GM12864 (cell line): ENCODE measurements at places on chromosomes 4 and X.

DNA sequence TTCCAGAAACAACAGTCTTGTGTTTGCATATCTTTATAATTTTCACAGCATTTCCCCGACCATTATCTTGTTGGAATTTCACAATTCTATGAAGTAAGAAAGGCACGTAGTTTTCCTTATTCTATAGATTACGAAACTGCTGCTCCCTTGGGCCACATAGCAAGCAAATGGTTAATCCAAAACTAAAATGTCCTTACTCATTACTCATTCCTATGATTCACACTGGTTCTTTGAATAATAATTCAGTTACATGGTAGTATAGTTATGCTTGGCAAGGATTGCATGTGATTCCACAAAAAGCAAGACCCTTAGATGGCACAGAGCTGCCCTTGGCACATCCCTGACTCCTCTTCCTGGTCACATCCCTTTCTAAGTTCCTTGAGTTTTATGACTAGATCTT, 51.2 kb downstream of the OR13H1 start:
- no peak for DNase-seq

DNA sequence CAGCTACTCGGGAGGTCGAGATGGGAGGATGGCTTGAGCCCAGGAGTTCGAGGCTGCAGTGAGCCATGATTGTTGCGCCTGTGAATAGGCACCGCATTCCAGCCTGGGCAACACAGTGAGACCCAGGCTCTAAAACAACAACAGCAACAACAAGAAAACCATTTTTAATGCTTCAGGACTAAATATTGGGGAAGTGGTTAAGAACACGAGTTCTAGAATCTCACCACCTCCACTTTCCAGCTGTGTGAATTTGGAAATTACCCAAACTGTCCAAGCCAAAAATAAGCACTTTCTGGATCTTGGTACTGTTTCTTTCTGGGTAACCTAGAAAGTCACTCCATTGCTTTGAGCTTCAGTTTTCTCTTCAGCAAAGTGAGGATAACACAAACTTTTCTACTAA, 63.2 kb downstream of the ADGRG2 start:
- DNase-seq, result no peak

GRCh38 chr4:185803022-185803421, 9.0 kb downstream of the SORBS2 start:
- no peak for DNase-seq

GRCh38 chr4:183443655-183444213, 702 bp upstream of the CDKN2AIP start:
- no peak for DNase-seq

GRCh38 chr4:177484613-177485021, 42.4 kb upstream of the AGA start:
- no peak for DNase-seq

- no peak for DNase-seq
Measured at GRCh38 chr4:131450572-131451209, 1698.4 kb upstream of the PCDH10 start.

DNA sequence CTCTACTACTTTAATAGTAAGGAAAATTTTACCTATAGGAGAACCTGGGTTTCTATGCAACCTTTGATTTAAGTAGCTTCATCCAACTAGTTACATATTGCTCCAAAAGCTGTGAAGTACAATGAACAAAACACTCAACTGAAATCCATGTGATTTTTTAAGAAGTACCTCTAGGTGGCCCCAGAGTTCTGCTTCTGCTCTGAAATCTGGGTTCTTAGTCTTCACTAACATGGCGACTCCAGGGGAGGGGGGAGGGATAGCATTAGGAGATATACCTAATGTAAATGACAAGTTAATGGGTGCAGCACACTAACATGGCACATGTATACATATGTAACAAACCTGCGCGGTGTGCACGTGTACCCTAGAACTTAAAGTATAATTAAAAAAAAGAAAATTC, 73.4 kb upstream of the MAGEB2 start:
- peak; percentile 0 for DNase-seq

DNA sequence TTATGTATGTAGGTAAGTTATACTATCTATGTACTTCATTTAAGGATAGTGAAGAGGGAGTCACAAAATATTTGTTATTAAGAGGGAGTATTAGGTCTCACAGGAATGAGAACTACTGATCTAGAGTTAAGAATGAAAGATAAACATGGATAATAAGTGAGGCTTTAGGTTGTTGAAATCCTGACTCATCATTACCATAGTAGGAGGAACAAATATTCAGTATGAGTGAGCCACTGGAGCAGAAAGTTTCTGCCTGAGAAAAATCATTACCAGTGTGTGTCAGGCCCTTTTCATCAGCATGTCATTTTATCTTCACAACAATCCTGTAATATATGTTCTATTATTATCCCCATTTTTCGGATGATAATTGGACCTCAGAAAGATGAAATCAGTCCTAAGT, 27.2 kb upstream of the IGSF1 start:
- no peak for DNase-seq

DNA sequence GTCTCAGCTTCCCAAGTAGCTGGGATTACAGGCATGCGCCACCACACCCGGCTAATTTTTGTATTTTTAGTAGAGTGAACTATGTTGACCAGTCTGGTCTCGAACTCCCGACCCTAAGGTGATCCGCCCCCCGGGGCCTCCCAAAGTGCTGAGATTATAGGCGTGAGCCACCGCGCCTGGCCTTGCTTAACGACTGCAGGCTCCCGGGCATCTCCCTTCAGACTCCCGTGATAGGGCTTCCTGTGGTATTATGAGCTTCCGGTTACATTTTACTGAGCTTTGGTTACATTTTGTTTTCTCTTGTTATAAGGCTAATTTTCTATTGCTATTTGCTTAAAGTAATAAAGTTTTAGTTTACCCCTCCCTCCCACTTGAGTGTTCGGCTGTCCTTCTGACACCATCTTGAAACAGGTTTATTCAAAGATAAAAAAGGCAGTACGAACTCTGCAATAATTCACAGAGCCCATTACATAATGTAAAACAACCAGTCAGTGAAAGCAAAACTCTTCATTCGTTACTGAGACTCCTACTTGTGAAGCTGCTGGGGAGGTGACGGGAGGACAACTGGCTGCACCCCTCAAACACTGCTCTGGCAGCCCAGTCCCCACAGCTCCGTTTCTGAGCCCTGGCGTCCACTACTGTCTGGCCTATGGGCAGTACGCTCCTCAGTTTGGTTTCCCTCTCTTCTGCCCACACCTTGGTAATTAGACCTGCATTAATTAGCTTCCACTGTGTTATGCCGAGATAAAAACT, 795.7 kb upstream of the SLIT2 start:
- no peak for DNase-seq

DNA sequence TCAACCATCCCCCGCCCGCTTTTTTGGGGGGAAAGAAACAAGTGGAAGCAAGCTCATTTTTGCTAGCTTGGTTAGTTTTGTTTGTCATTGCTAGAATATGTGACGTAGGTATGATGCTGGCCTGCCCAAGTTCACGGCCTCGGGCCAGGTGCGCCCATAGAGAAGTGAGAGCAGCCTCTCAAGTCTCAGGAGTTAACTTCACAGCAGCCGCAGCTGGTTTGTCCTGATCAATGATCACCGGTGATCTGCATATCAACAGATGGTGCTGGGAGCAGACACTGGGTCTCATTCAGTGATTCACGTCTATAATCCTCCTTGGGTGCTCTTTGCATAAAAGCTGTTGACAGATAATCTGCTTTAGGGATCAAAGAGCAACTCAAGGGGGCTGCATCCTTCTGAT, 50.1 kb downstream of the ENPP6 start:
- DNase-seq, result no peak

GRCh38 chr4:184344899-184345572, 127.4 kb upstream of the ENPP6 start:
- DNase-seq, result no peak

GRCh38 chrX:40938423-40938822, 146.8 kb upstream of the USP9X start:
- no peak for DNase-seq

DNA sequence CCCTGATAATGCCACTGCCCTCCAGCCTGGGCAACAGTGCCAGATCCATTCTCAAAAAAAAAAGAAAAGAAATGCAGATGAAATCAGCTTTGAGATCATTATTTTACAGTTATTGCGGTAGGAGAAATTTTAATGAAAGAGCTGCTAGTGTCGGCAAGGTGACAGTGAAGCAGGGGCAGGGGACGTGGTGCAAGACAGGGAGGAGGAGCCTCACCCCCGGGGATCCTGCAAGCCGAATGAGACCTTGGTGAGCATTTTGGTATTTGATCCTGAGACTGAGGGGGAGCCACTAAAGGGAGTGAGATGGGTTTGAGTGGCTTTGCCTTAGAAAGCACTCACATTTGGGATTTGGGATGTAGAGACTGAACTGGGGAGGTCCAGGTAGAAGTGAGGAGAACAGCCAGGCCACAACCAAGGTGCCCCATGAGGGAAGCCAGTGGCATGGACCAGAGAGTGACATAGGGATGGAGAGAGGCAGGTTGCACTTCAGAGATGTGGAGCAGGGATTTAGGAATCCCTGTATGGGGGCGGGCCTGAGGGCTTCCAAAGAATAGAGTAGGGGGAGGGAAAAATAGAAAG, 23.6 kb downstream of the RBM10 start:
- DNase-seq, result no peak

DNA sequence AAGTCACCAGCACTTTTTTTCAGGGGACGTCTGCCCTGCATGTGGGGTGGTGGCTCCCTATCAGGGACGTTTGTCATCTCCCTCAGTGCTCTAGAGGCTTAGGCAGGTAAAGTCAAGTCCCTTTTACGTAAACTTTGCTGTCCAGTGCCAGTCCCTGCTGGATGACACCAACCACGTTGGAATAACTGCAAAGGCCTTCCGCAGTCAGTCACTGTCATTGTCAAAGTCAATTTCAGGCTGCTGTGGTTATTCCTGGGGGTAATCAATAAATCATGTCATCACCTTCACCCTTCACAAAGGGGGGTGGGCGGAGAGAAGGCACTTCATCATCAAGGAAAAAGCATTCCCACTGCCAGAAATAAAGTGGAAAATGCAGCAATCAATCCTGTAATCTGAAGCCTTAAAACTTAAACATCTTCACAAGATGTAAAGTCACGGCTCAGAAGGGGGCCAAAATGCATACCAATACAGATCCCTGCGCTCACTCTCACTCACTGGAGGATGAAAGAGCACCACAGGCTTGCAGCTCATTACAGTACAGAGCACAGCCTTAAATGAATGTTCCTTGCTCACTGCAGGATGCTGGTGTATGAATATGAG, 56.2 kb downstream of the CLDN22 start:
- no peak for DNase-seq

GRCh38 chr4:67765928-67766327, 11.7 kb upstream of the GNRHR start:
- DNase-seq, result no peak

DNA sequence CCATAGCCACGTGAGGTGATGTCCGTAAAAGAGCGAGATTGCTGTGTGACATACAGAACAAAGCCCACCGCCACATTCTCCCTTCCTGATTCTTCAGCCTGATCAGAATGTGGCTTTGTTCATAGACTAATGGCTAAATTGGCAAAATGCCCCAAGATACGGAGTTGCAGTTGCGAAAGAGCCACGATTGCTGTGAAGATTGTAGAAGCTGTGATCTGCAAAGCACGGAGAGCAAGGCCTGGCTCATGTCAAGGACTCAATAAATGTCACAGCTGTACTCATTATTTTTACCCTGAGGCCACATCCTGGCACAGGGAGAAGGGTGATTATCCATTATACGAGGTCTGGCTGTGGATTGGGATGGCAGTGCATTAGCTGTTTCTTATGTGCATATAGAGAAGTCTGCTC, 34.2 kb downstream of the ARSD start:
- DNase-seq, result no peak

GRCh38 chrX:9132036-9132638, 98.2 kb upstream of the FAM9B start:
- DNase-seq, result no peak

GRCh38 chr4:153116801-153117200, 87.4 kb upstream of the TRIM2 start:
- DNase-seq, result no peak

DNA sequence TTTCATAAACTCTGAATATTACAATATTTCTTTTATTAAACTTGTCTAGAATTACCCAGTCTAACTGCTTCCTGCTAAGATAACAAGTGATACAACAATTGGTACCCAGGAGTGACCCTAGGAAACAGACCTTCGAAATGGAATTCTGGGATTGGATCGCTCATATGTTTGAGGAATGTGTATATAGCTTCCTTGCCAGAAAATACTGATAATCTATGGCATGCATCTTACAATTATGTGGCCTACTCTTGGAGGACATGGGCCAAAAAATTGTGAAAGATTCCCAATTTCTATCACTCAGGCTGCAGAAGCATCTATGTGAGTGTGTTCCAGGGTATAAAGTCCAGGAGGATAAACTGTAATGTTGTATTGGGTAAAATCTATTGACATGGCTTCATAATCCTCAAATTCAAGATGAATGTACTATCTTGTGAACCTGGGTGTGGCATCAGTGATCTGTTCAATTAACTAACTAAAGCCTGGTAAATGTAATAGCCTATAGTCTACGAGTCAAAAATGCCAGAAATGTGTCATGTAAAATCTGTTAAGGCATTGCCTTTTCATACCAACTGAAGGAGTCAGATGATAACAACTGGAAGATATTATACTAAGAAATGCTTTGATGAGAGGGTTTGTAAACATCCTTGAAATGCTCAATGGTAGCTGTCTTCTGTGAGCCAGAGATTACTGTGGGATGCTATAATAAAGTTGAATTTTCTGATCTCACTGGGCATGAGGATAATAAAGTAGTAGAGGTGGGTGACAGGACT, 1499.3 kb downstream of the PCDH7 start:
- no peak for DNase-seq

DNA sequence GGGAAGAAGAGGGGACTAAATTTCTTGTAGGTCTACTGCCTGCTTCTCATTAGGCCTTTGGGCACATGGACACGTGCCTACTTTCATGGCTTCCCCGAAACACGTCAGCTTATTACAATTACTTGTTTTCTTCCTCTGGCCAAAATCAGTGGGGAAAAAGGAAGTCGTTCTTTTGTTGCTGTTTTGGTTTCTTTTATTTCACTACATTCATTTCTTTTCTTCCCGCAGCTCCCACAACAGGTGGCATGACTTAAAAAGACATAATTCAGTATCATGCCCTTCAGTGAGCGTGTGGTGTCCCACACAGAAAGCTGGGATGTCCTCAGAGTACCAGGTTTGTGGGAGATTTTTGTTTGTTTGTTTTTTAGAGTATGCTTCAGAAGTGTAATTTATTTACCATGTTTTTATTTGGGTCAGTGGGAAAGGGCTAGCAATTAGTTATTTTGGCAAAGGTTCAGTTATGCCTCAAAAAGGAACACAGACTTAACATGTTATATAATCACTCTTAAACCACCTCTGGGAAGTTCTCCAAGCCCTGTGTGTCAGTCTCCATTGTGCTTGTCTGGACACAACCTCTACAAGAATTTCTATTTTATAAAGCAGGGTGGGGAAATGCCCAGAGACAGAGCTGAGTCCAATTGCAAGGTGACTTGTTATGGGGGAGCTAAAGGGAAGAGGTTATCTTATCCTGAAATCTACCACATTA, 44.2 kb upstream of the SPRY1 start:
- no peak for DNase-seq

DNA sequence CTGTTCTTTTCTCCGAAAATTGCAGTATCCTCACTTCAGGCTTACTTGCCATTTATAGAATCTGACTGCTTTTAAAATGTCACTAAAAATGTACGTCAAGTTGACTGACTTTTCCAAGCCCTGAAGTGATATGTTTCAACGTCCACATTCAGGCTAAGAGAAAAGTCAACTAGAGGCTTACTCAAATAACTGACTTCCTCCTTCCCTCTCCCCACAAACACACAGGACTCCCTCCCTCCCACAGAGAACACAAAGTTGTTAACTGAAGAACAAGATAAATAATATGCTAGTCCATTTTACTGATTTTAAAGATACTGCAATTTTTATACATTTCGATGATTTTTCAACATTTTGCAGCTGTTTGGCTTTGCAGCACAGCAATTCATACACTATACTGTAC, 13.8 kb upstream of the CDKL2 start:
- no peak for DNase-seq
